ENCODE measurements at places on chromosomes 1 and 21. TPM values are rescaled to one million over a fixed set of nuclear protein-coding genes. Genes with fewer than 3 reads are reported as not detected.

- no peaks in the 10 kb centered on the region for H3K36me3 ChIP-seq
- no peaks in the 10 kb centered on the region for H3K4me1 ChIP-seq
- H3K4me3 ChIP-seq, result no peak overlapping the region
- no peaks in the 10 kb centered on the region for H3K27me3 ChIP-seq
- no peak for DNase-seq
Measured at GRCh38 chr1:29546496-29546895, 310.2 kb downstream of the PTPRU start.

DNA sequence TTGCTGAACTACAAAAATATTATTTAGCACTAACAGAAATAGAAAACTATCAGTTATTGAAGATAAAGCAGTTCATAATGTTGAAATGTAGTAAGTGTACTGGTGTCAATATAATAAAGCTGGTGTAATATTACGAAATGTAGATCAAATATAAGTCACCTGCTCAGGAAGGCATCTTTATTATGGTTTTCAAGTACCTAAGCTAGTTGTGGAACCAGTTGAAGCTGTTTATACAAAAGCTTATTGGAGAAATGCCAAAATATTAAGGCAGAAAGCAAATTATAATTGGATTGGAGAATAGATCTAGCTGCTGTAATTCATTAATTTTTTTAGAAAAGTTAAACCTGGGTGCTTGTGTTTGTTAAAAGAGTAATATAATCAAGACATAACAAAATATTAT, 6.2 kb upstream of the MARK1 start:
- H3K36me3 ChIP-seq, result no peaks in the 10 kb centered on the region
- no peak overlapping the region for H3K27ac ChIP-seq
- H3K27me3 ChIP-seq, result no peaks in the 10 kb centered on the region
- no peak overlapping the region for H3K4me3 ChIP-seq
- no peak for DNase-seq

Gene WNT3A
- total RNA-seq, result not detected

Gene AMPD2
- total RNA-seq, result 66.5 TPM

DNA sequence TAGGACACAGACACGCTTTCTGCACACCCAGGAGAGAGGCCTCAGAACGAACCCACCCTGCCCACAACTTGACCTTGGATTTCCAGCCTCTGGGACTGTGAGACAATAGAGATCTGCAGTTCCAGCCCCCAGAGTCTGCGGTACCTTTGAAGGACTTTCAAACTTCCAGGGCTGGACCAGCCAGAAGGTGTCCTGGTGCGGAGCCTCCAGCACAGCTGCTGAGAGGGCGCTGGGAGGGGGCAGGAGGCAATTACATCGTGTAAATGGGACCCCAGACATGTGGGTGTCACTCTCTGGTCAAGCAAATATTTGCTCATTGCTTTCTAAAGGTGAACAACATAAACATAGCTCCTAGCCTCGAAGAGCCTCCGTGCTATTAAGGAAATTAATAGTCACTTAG, 58.7 kb upstream of the ACTRT2 start:
- no peaks in the 10 kb centered on the region for H3K36me3 ChIP-seq
- no peaks in the 10 kb centered on the region for H3K4me1 ChIP-seq
- H3K27me3 ChIP-seq, result no peaks in the 10 kb centered on the region

DNA sequence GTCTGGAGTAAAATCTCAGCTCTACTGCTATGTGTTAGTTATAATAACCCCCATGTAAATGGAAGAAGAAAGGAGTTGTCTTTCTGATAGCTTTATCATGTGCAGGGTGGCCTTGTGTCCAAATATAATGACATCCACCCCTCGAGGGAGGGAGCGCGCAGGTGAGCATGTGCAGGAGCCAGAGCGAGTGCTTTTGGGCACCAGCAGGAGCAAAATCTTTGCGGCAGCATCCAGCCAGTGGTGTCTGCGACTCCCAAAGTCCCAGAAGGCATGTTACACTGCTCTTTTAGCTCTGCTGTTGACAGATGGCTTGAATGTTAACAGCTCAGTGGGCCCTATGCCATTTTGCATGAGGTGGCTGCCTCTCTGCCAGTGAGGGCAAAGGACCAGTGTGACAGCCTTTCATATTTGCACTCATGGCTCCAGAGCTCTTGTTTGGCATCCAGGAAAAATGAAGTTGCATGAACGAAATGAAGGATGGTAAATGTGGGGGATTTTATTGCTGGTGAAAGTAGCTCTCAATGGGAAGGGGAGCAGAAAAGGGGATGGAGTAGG, 146.7 kb downstream of the HMCN1 start:
- H3K4me1 ChIP-seq, result no peaks in the 10 kb centered on the region
- no peak for DNase-seq
- no peak overlapping the region for H3K27ac ChIP-seq
- H3K4me3 ChIP-seq, result no peak overlapping the region

Gene DSCAM
- not detected for total RNA-seq

Gene HLX
- total RNA-seq, result 2.3 TPM

GRCh38 chr1:203503836-203504235, 9.9 kb downstream of the OPTC start:
- no peaks in the 10 kb centered on the region for H3K27me3 ChIP-seq
- DNase-seq, result no peak
- H3K36me3 ChIP-seq, result no peaks in the 10 kb centered on the region
- H3K27ac ChIP-seq, result no peak overlapping the region
- H3K4me3 ChIP-seq, result no peak overlapping the region

GRCh38 chr1:38899560-38899959, 18.2 kb upstream of the GJA9 start:
- H3K4me3 ChIP-seq, result no peak overlapping the region

Gene FAM43B
- not detected for total RNA-seq

DNA sequence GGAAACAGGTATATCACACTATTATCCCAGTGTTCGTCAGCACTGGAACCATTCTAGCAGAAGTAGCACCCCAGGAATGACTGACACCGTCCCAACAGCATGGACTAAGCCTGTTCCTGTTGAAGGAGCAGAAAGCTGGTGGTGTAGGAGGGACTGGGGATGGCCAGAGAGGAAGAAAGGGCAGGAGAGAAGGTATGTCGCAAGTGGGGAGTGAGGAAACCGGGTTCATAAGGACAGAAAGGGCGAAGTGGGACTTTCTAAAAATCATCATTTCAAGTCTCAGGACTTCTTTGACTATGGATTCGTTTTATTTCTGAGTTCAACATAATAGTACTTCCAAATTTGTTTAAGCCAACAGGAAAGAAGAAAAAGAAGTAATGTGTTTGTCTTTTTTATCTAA, 19.7 kb upstream of the MX1 start:
- H3K27ac ChIP-seq, result no peak overlapping the region
- no peaks in the 10 kb centered on the region for H3K4me1 ChIP-seq
- peaks cover 21% of the 10 kb centered on the region for H3K36me3 ChIP-seq
- DNase-seq, result no peak

Gene CHIA
- not detected for total RNA-seq

Gene DPM3
- total RNA-seq, result 53.1 TPM

DNA sequence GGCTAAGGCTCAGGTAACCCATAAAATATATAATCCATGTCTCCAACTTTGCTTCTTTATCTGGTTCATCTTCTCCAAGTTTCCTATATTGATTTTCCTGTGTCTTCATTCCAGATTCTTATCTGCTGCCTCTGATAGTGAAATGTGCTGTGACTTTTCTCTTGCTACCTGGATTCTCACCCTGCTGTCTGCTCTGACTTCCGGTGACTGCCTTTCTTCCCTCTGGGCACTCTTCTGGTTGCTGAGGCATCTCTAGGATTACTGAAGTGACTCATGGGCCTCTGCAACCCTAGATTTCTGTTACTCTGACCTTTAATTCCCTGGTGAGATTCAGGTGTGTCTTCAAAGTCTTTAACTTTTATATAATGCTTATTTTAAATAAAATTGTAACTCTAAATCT, 46.9 kb downstream of the GIPC2 start:
- DNase-seq, result no peak
- H3K27me3 ChIP-seq, result no peaks in the 10 kb centered on the region
- no peak overlapping the region for H3K4me3 ChIP-seq
- H3K4me1 ChIP-seq, result peaks cover 2% of the 10 kb centered on the region
- H3K27ac ChIP-seq, result no peak overlapping the region

Gene BSND
- total RNA-seq, result not detected

DNA sequence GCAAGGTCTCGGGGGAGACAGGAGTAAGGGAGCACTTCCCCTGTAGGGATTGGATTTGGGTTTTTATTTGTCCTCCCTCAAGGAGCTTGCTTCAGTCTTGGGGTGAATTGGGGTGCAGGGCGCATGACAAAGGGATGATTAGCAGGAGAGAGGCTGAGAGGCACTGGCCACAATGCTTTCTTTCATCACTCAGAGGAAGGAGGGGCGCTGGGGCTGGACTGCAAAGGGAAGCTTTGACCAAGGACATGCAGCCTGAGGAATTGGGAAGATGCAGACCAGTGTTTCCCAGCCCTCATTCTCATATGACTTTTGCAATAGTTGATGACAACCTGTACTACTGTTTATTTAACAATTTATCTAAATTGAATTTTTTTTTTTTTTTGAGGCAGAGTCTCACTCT, 34.1 kb upstream of the PDPN start:
- no peaks in the 10 kb centered on the region for H3K27me3 ChIP-seq
- H3K27ac ChIP-seq, result no peak overlapping the region
- no peaks in the 10 kb centered on the region for H3K36me3 ChIP-seq
- DNase-seq, result no peak

Gene RNU1-3
- total RNA-seq, result 2,678 TPM

Gene PPM1J
- total RNA-seq, result 1.5 TPM

GRCh38 chr1:160376525-160377131, 9.8 kb downstream of the NHLH1 start:
- no peak overlapping the region for H3K27ac ChIP-seq
- no peak overlapping the region for H3K4me3 ChIP-seq
- peaks cover 15% of the 10 kb centered on the region for H3K4me1 ChIP-seq
- DNase-seq, result peak; percentile 36
- H3K27me3 ChIP-seq, result no peaks in the 10 kb centered on the region

Gene GGPS1
- 19.6 TPM for total RNA-seq

DNA sequence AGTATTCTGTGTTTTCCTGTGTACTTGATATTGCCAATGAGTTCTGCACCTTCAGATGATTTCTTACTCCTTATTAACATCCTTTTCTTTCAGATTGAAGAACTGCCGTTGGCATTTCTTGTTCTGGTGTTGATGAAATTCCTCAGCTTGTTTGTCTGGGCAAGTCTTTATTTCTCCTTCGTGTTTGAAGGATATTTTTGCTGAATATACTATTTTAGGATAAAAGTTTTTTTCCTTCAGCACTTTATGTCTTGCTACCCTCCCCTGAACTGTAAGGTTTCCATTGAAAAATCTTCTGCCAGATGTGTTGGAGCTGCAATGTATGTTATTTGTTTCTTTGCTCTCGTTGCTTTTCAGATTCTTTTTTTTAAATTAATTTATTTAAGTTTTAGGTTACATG, 265.9 kb downstream of the HHAT start:
- DNase-seq, result no peak
- no peaks in the 10 kb centered on the region for H3K27me3 ChIP-seq
- H3K4me1 ChIP-seq, result no peaks in the 10 kb centered on the region
- H3K27ac ChIP-seq, result no peak overlapping the region
- H3K4me3 ChIP-seq, result no peak overlapping the region

Gene LDLRAD1
- total RNA-seq, result not detected

- H3K4me1 ChIP-seq, result no peaks in the 10 kb centered on the region
- no peaks in the 10 kb centered on the region for H3K36me3 ChIP-seq
- H3K4me3 ChIP-seq, result no peak overlapping the region
- peak; percentile 16 for DNase-seq
- H3K27ac ChIP-seq, result no peak overlapping the region
Measured at GRCh38 chr1:46724991-46725735, 6.2 kb upstream of the EFCAB14 start.

GRCh38 chr1:17857109-17857499, 102.0 kb downstream of the ACTL8 start:
- H3K27ac ChIP-seq, result no peak overlapping the region
- H3K36me3 ChIP-seq, result no peaks in the 10 kb centered on the region
- no peaks in the 10 kb centered on the region for H3K4me1 ChIP-seq
- no peak overlapping the region for H3K4me3 ChIP-seq

DNA sequence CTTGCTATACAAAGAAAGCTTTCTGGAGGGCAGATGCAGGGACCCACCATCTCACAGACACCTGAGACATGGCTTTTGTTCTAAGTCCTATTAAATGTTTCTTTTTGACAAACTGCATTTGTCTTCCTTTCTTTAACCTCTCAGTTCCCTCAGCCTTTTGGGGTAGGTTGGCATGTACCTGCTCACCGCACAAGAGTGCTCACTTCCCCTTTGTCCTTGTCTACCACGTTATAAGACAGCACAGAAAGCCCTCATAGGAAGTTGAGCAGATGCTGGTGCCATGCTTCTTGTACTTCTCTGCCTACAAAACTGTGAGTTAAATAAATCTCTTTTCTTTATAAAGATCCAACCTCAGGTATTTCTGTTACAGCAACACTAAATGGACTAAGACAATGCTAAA, 31.9 kb upstream of the RGS21 start:
- DNase-seq, result no peak
- H3K27me3 ChIP-seq, result no peaks in the 10 kb centered on the region
- no peaks in the 10 kb centered on the region for H3K36me3 ChIP-seq
- no peaks in the 10 kb centered on the region for H3K4me1 ChIP-seq

DNA sequence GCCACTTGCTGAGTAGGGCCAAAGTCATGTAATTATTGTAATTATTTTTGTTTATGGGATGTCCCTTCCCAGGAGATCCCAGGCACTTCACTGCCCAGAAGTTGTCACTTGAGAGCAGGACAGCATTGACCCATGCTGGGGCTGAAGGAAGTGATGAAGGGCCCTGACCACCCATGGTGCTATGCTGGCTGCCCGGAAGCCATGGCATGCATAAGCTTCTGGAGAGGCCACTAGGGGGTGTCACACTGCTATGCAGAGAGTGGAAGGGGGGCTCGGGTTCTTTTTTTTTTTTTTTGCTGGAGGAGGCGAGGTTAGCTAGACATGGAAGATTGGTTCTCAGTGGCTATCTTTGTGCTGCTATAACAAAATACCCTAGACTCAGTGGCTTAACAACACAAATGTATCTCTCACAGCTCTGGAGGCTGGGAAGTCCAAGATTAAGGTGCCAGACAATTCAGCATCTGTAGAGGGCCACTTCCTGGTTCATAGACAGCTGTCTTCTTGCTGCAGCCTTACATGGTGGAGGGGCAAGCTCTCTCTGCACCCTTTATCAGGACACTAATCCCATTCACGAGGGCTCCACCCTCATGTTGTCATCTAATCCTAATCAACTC, 84.9 kb downstream of the CNIH3 start:
- no peak overlapping the region for H3K27ac ChIP-seq
- peak; percentile 9 for DNase-seq
- no peak overlapping the region for H3K4me3 ChIP-seq
- H3K36me3 ChIP-seq, result no peaks in the 10 kb centered on the region
- no peaks in the 10 kb centered on the region for H3K4me1 ChIP-seq
- no peaks in the 10 kb centered on the region for H3K27me3 ChIP-seq

Gene ZNF648
- not detected for total RNA-seq

Gene KRTAP19-3
- total RNA-seq, result not detected

- H3K36me3 ChIP-seq, result peaks cover 15% of the 10 kb centered on the region
- peaks cover 7% of the 10 kb centered on the region for H3K4me1 ChIP-seq
- no peak overlapping the region for H3K27ac ChIP-seq
- H3K27me3 ChIP-seq, result no peaks in the 10 kb centered on the region
- no peak for DNase-seq
Measured at GRCh38 chr21:42566524-42567213, 53.0 kb downstream of the SLC37A1 start.

Data from GM12878 (cell line).